Epithelial cell of prostate (primary cell): ENCODE measurements at places on chromosomes 1 and 21.

- peak; percentile 36 for DNase-seq
Observed at GRCh38 chr1:14486401-14487201, 111.9 kb upstream of the KAZN start.

GRCh38 chr1:27555700-27556424, 48.1 kb downstream of the AHDC1 start:
- no peak for DNase-seq

DNA sequence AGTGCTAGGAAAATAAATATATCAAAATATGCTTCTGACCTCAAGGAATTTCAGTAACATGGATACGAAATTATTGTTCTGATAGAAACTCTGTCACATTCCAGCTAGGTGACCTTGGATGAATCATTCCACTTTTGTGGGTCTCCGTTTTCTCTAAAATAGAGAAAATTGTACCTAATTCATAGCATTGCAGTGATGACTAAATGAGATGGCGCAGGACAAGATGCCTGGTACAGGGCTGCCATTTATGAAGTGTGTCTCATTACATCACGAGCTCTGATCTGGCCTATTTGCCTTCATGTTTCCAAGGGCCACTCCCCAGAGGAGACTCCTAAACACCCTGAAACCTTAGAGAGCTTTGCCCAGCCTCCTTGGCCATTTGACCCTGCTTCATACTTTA, 480.0 kb upstream of the USP24 start:
- no peak for DNase-seq

DNA sequence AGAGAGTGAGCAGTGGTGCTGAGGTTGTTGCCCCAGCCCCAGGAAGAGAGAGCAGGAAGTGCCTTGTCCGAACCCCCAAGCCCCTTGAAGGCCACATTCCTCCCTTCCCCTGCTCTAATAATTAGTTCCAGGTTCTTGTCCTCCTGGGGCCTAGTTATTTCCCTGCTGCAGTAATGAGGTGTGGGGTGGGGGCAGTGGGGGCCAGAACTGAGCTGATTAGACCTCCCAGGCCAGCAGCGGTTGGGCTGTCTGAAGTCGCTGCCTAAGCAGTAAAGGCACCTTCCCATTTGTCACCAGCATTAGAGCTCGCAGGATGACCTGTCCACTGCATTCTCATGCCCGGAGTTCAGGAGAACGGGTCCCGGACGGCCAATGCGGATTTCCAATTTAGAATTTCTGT, 186.5 kb upstream of the CSF3R start:
- DNase-seq, result no peak

- DNase-seq, result no peak
Observed at GRCh38 chr1:75787524-75787923, 1.5 kb downstream of the RABGGTB start.

DNA sequence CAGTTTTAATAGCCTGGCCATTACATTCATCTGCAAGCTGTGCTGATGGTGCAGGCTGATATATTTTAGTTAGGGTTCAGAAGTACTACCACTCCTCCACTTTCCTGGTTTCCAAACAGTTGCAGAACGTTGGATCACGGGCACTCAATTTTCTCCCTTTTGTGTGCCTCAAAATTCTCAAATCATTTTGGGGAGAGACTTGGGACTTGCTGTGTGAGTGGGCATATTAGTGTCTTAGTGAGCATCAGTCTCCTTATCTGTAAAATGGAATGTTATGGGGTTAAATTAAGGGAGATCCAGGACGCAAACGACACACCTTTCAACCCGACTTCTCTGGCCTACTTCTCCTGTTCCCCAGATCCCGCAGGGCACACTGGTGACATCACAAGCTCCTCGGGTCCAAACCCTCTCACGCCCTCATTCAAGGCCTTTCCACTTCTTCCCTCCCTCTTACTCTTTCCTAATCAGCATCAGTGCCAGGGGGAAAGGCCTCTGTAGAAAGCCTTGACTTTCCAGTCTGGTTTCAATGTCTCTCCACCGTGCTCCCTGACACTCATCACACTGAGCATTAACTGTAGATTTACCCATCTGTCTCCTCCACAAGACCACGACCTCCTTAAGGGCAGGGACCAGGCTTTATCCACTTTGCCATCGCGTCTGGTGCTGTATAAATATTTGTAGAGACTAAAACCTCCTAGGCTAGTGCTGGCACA, 1.2 kb downstream of the PIGP start:
- DNase-seq, result no peak

DNA sequence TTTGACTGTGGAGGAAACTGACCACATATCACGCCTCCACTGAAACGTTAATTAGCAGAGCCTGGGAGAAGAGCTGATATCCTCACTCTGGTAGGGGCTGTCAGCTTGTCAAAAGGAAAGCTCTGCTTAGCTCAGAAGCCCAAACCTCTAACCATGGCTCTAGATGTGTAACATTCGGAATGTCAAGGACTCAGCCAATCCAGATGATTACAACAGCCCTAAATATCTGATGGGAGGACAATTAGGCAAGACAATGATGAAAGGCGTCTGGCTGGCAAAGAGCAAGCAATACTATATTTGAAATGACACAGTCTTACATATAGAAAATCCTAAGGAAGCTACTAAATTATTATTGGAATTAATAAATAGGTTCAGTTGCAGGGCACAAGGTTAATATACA, 45.7 kb upstream of the COX20 start:
- DNase-seq, result no peak

DNA sequence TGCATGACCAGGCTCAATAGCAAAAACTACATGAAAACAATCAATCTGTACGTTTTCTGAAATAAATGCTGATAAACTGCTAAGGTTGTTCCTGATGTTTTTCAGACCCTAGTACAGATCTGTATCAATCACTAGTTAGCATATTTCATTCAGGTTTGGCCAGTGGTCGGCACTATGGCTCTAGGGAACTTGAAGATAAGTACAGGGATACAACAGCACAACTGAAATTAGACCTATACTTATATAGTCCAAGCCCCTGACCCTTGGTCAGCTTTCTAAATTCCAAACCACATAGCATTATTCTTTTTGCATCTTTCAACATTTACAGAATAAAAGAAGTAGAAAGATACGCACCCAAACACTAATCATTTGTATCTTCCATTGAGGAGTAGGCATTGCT, 142.7 kb downstream of the PLPPR4 start:
- no peak for DNase-seq
